ENCODE measurements at places on chromosomes 13 and 19.

DNA sequence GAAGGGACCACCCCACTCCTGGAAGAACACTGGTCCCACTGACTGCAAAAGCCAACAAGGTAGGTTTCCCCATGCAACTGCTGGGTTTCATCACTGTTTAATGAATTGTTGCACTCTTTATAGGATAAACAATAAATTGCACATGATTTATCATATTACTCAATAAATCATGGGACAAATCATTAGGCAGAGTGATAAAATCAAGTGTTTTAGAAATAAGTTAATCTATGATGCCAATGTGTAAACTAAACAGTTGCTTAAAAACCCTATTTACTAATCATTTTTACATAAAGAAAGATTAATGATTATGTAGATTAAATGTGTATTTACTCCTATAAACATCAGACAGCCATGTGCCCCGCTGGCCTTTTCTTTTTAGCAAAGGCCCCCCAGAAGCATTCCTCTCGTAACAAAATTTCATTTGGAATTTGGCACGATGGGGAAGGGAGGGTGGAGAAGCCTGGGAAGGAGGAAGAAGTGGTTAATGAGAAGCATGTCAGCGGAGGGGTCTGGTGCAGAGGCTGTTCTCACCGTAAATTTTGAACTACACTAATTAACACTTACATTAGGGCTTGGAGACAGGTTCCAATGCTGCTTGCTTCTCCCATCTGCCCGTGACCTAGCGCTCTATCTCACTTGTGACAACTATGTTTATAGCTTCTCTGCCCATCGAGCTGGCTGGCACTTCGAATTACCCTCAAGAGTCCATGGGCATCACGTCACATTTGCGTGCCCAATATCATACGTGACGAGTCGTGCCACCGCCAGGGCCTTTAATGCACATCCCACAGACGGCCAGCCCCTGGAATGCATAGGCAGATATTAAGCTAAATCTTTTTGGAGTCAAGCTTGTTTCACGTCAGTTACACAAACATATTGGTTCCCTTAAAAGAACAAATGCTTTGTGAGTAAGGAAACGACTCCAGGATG lies 357.7 kb upstream of the TSHZ3 start:
- no peak for DNase-seq

DNA sequence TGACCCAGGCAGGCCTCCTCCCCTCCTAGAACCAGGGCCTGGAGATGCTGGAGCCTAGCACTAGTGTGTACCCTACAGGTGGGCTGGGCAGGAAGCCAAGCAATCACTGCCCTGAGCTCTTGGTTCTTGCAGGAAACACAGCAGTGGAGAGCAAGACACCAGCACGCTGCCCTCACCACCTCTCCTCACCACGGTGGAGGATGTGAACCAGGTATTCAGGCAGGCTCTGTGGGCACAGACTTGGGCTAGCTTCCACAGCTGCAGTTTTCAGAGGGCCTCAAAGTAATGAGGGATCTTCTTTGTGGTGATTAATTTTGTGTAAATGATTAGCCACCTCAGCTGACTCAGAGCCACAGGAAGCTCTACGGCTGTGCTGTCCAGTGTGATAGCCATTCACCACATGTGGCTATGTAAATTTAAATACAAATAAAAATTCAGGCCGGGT lies 13.6 kb upstream of the GPI start:
- DNase-seq: no peak

DNA sequence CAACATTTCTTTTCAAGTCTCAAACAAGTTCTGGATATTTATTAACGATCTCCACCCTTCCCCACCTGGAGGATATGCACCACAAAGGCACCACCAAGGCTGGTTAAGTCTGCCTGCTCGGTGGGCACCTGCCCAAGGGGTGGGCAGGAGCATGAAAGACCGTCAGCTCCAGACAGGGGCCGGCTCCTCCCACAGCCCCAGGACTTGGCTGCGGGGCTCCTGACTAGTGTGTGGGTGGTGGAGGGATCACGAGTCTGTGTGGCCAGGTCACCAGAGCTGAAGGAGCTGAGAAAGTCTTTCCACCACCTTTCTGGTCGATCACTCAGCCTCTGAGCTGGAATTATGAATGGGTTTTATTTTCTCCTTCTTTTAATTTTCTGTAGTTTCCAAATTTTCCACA lies 7.8 kb downstream of the SLC7A1 start:
- DNase-seq: no peak

DNA sequence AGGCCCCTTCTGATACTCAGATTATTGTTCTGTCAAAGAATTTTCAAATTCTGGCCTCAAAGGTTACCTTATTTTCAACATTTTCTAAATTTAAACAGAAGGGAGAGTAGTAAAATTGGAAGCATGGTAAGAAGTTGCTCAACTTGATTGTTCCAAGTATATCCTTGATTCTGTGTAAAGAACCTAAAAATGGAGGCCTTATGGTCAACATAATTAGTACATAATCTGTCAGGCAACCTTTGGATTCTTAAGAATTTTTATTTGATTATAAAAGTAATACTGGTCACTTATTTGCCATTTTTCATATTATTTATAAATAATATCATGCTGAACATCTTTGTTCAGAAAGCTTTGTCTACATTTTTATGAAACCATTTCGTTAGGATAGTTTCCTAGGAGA lies 83.9 kb downstream of the STARD13 start:
- no peak for DNase-seq

DNA sequence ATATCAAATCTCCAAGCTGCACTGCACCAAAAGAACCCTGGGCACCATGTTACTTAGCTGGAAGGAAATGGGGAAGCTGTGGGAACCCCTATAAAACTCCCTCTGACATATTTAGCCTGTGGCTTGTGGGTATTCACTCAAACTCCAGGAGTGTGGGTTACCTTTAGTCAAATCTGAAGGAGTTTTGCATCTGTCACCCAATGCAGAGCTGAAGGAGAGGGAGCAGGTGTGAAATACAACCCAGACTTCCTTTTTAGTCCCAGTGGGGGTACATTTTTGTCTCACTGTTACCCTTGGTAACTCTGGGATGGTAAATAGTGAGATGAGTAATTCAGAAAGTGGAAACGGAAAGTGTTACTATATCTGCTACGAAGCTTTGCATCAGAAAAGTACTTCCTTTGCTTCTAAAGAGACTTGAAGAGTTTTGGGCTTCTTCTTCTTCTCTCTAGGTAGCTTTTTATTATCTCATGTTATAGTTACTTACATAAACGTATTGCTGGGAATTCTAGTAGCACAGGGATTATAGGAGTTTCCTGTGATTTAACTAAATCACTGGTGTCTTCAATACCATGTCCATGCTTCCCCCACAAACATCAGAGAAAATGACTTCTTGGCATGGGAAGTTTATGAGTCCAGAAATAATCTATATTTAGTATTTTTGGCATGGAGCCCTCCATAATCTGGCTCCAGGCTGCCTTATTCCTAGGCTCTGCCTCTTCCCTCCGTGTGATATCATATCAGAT lies 105.9 kb downstream of the AKAP11 start:
- no peak for DNase-seq

GRCh38 chr13:106042996-106043581 lies 492.4 kb downstream of the EFNB2 start:
- no peak for DNase-seq

- DNase-seq: no peak
Observed at GRCh38 chr13:26062853-26063444, 11.1 kb upstream of the SHISA2 start.

DNA sequence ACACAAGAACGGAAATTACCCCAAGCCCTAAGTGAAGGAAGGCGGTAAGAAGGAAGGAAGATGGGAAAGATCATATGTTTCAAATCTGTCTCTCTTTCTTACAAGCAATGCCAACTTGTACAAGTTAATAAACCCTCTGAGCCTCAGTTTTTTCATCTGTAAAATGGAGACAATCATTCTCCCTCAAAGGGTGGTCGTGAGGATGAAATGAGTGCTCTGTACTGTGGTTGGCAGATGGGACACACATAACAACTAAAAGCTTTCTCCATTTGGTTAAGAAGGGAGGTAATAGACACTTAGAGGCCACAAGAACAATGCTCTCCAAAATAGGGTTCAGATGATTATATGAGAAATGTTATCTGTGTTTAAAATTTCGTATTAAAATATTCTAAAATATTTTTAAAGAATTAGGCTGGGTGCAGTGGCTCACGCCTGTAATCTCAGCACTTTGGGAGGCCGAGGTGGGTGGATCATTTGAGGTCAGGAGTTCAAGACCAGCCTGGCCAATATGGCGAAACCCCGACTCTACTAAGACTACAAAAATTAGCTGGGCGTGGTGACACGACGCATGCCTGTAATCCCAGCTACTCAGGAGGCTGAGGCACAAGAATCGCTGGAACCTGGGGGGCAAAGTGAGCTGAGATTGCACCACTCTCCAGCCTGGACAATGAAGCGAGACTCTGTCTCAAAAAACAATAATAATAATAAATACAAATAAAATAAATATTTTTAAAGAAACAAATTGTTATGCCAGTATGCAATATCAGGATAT lies 89.7 kb downstream of the STARD13 start:
- no peak for DNase-seq

GRCh38 chr13:60244381-60244780 lies 80.7 kb upstream of the DIAPH3 start:
- DNase-seq: no peak

GRCh38 chr13:44436589-44437337 lies 63.1 kb downstream of the SERP2 start:
- DNase-seq: peak; percentile 98

DNA sequence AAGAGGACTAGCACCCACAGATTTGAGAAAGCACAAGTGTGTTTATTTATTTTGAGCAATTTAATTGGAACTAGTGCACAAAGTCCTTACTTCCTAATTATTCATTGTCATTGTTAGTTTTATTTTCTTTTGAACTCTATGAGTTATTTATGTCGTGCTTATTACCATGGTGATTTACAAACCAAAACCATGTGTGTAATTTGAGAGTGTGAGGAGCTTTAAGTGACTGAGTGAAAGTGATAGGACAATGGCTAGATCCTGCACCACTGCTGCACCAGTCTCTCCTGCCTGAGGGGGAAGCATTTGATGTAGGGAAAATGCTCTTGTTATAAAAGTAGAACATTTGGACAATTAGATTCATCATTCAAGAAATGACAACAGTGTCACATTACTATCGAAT lies 172.3 kb upstream of the KLF12 start:
- DNase-seq: no peak

- DNase-seq: no peak
Observed at GRCh38 chr19:27717825-27718224, 1495.1 kb downstream of the UQCRFS1 start.

GRCh38 chr19:49512970-49513745 lies 697 bp downstream of the FCGRT start:
- peak; percentile 84 for DNase-seq

DNA sequence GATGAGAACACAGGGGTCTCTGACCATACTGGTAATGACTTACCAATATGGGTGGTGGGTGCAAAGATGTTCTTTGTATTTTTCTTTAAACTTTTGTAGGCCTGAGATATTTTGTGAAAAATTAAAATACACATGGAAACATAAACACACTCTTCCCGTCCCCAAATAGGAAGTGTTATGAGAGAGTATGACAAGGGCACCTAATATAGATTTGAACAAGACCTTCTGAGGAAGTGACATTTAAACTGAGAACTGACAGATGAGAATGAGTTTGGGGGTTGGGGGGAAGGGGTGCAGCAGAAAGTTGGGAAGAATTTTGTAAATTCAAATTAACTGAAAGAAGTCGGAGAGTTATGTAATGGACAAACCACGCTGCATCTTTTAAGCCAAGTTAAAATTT lies 224.2 kb downstream of the RGCC start:
- DNase-seq: no peak

DNA sequence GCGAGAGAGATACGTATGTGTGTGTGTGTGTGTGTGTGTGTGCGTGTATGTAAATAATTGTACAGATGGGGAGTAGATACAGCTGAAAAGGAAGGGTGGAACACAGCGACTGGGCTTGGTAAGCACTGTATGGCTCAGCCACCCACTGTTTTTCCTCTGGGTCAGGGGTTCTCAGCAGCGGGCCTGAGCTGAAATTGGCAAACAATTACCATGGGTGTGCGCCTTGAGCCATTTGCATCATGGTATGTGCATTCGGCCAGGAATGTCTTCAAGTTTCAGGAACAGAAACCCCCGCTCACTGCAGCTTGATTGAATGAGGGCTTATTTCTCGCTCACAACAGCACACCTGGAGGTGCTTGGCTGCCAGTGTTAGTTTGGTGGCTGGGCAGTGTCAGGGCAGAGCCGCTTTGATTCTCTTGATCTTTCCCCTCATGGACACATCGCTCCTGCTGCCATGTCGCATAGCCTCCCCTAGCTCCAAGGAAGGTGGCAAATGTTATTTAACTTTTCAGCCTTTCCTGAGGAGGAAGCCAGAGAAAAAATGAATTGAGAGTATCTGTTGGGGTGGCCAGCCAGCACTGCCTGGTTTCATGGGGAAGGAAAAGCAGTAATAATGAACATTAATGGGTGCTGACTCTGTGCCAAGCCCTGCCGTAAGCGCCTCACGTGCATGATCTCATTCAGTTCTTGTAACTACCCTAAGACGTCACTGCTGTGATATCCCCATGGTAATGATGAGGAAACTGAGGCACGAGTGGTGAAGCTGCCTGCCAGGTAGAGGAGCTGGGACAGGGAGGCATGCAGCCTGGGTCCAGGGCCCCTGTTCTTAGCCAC lies 126.9 kb downstream of the SIPA1L3 start:
- no peak for DNase-seq

GRCh38 chr13:31052478-31052877 lies 109.2 kb downstream of the HSPH1 start:
- no peak for DNase-seq

DNA sequence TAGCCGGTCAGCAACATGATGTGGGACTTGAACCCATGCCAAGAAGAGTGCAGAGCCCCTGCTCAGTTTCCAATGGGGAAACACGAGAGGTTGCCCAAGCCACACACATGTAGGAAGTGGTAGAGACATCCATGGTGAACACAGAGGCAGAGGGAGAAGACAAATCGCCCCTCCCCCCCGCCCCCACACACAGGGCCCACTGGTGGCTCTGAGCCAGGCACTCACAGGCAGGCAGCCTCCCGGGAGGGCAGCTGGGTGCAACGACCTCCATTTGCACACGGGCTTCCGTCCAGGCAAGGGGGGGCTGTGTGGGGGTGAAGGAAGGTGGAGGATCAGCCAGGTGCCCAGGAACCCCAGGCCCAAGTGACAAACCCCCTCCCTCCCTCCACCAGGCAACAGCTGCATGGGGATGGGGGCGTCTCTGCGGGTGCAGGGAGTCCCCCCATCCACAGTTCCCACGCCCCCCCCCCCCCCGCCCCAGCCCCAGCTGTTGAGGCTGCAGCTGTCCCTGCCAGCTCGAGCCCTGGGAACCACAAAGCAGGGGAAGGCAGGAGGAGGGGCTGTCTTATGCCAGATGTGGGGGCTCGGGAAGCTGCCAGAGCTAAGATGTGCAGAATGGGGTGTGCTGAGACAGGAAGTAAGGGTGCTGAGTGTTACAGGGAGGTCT lies 3.4 kb downstream of the NOTCH3 start:
- DNase-seq: peak; percentile 85

Data from left forelimb (tissue), 1 donor.